ENCODE measurements at places on chromosomes 2 and 18.

- no peak for DNase-seq
Observed at GRCh38 chr2:12556762-12557161, 160.0 kb upstream of the TRIB2 start.

GRCh38 chr2:165777522-165778186 is 16.4 kb downstream of the GALNT3 start:
- no peak for DNase-seq

- peak; percentile 4 for DNase-seq
Observed at GRCh38 chr2:175282300-175282699, 100.8 kb upstream of the ATP5MC3 start.

GRCh38 chr2:64459575-64459974 is 5.6 kb downstream of the LGALSL start:
- no peak for DNase-seq

- DNase-seq: no peak
Observed at GRCh38 chr2:236571145-236571544, 1.5 kb downstream of the ACKR3 start.

- no peak for DNase-seq
Observed at GRCh38 chr18:60247103-60247502, 125.5 kb downstream of the MC4R start.

- DNase-seq: no peak
Observed at GRCh38 chr2:120466704-120467054, 120.7 kb downstream of the INHBB start.
